ENCODE measurements at places on chromosomes 7 and 10.

DNA sequence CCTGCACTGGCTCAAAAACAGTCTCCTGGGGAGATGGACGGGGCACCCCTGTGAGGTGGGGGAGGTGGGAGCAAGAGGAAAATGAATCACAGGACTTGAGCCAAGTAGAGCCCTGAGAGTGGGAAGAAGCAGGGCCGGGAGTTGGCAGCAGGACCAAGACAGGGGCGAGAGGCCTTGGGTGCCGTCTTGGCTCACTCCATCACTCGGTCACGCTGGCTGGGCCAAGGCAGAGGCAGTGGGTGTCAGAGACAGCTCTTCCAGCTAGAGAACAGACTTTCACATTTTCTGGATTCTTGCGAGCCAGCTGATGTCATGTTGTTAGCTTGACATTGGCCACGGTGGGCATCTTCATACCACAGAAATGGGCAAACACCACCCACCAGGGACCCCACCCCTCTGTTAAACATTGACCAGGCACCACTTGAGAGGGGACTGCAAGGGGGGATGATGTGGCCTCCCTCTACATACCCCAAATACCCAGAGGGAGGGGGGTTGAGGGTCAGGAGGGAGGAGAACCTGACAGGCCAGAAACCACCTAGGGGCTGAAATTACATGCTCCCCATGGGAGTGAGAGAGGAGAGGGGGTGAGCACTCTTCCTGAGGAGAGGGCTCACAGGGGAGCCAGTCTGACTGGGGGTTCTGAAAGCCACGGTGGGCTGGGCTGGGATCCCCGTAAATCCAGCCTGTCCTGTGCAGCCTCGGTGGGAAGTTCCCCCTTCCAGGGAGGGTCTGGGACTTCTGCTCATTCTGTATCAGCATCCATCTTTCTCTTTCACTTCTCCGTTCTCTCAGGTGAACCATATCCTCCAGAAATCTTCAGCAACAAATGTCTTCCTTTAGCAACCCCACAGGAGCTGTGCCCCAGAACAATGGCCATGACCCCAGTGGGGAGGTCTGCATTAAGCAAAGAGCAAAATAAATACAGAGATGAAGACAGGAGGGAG, 19.6 kb downstream of the CAMK2B start:
- no peak for DNase-seq

- no peak for DNase-seq
These were observed at the start of gene NUPR2 for GRCh38 chr7:56115852-56116538. NUPR2 (minus strand) TSS chr7:56116417; CDS start chr7:56116314, 103 bp downstream.

DNA sequence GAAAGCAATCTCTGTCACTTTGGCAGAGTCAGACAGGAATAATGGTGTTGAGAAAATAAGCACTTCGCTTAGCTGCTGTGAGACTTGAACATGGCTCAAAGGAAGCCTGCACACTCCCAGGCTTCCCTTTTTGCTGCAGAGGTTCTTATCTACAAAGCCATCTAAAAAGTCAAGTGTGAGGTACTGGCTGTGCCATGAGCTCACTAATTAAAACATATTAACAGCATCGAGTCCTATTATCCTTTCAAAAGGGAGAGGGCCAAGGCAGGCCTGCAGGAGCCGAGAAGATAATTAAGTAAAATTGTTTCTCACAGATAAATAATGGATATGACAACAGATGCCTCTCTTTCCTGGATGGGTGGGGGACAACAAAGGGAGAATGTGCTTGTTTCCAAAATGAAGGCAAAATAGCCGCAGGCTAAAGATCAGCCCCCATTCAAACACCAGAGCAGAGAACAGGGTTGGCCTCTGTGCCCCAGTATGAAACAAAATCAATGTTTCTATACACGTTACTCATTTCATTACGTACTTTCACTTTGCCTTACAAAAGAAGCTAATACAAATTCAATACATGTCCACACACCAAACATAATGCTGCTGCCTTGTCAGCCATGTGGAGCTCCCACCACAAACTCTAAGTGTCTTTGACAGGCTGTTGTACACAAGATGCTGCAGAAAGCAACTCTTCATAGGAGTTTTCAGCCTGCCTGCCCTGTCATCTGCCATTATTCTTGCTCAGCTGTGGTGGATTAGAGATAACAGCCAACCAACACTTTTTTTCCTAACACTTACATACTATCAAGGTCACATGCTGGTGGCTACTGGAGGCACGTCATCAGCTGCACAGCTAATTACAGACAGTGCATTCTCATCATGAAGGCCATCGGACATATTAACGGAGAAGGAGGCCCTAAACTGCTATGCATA, 55.3 kb downstream of the ELAPOR2 start:
- peak; percentile 5 for DNase-seq

DNA sequence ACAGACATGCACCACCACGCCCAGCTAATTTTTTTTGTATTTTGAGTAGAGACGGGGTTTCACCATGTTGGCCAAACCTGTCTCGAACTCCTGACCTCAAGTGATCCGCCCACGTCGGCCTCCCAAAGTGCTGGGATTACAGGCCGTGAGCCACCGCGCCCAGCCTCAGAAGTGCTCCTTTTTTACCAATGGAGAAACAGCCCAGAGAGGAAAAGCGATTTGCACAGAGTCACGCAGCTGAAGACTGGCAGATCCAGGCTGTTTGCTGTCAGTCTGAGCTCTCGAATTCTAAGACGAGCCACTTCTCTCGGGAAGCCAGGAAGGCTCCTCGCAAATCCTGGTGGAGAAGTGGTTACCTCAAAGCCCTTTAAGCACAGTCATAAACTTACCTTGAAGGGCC, 57.4 kb upstream of the SDK1 start:
- DNase-seq: no peak

DNA sequence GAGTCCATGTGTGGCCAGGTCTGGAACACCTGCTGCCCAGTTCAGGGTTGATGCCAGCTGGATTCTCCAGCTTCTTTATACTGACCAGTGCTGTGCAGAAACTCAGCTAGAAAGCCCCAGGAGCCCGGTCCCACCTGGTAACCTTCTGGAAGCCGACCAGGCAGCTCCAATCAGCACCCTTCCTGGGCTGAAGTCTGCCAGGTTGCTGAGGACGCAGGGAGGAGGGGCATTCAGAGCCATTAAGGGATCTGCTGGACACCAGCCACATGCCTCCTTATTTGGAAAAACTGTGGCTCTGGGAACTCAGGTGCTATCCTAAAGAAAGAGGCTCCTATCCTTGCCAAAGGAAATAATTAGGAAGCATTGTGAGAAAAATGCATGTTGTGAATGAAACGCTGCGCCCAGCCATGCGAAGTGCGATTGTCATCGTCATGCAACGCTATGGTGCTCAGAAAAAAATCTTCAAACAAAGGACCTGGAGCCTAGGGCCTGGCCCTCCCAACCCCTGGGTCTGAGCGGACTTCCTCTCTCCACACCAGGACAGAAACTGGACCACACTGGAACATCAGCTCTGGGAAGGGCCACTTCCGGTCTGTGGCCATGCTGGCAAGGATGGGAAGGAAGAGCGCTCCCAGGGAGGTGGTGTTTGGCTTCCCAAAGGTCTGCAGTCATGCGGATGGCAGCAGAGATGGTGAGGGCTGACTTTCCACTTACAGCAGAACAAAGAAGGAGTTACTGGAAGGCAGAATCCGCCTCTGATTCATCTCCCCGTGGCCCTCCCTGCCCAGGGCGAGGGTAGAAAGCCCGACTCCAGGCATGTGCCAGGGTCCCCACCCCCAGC, 90.1 kb downstream of the FAM53B start:
- no peak for DNase-seq
